KG1 (cell line): ENCODE measurements at places on chromosomes 2 and 18.

DNA sequence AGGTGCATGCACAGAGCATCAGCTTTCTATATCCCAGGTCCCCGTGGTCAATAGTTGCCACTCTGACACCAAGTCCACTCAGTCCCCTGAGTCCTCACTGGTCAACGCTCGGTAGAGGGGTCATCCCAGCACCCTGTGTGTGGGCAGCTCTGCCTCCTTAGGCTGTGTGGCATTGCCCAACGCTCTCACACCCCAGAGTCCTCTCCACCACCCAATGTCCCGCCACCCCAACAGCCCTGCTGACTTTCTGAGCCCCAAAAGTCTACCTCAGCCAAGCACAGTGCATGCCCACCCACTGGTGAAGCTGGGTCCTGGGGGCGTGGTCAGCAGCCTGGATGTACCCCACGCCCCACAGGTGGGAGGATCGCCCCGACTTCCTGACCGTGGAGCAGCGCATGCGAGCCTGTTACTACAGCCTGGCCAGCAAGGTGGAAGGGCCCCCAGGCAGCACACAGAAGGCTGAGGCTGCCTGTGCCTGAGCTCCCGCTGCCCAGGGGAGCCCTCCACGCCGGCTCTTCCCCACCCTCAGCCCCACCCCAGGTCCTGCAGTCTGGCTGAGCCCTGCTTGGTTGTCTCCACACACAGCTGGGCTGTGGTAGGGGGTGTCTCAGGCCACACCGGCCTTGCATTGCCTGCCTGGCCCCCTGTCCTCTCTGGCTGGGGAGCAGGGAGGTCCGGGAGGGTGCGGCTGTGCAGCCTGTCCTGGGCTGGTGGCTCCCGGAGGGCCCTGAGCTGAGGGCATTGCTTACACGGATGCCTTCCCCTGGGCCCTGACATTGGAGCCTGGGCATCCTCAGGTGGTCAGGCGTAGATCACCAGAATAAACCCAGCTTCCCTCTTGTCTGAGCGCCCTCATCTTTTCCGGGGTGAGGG is 25.9 kb downstream of the ZAP70 start:
- DNase-seq, result no peak

GRCh38 chr18:38923540-38923939 is 1357.9 kb upstream of the CELF4 start:
- DNase-seq, result no peak

DNA sequence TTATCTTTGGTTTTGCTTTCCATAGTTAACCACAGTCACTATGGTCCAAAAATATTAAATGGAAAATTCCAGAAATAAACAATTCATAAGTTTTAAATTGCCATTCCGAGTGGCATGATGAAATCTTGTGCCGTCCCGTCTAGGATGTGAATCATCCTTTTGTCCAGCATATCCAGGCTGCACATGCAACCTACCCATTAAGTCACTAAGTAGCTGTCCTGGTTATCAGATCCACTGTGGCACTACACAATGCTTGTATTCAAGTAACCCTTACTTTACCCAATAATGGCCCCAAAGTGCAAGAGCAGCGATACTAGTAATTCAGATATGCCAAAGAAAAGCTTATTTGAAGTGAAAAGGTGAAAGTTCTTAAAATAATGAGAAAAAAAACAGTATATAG is 10.7 kb downstream of the USP34 start:
- no peak for DNase-seq

DNA sequence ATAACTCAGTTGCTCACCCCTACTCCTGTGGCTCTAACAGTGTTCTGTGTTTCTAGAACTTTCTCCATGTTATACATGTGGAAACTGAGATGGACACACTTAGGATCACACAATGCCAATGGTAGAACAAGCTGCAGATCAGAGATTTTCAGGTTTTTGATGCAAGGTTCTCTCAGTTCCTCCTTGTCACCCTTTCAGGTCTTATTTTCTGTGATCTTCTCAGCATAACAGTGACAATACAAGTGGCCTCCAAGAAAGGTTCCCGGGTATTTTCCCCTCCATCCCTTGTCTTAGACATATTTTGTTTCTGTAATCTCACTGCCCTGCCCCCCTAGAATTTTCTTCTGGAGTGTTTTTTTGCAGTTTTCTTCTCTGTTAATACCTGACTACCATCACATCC is 6.2 kb upstream of the MGAT5 start:
- no peak for DNase-seq

GRCh38 chr2:104936527-104936926 is 82.6 kb downstream of the POU3F3 start:
- no peak for DNase-seq

DNA sequence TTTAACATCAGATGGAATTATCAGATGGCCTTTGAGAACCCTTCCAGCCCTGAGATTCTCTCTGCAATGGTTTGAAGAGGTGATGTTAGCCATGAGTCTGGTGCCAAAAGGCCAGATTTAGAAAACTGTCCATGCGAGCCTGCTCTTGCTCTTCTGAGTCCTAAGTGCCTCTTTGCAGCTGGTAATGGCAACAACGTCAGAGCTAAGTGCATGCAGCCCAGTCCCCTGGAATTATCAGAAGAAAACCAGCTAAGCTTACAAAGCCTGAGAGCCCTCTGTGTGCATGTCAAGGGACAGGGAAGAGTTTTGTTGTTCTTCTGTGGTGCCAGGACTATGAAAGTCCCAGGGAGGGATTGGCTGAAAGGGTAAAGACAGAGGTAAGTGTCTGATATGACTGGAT is 89.8 kb downstream of the LOXHD1 start:
- no peak for DNase-seq

- no peak for DNase-seq
Observed at GRCh38 chr18:23871410-23871809, 143.1 kb upstream of the TTC39C start.

DNA sequence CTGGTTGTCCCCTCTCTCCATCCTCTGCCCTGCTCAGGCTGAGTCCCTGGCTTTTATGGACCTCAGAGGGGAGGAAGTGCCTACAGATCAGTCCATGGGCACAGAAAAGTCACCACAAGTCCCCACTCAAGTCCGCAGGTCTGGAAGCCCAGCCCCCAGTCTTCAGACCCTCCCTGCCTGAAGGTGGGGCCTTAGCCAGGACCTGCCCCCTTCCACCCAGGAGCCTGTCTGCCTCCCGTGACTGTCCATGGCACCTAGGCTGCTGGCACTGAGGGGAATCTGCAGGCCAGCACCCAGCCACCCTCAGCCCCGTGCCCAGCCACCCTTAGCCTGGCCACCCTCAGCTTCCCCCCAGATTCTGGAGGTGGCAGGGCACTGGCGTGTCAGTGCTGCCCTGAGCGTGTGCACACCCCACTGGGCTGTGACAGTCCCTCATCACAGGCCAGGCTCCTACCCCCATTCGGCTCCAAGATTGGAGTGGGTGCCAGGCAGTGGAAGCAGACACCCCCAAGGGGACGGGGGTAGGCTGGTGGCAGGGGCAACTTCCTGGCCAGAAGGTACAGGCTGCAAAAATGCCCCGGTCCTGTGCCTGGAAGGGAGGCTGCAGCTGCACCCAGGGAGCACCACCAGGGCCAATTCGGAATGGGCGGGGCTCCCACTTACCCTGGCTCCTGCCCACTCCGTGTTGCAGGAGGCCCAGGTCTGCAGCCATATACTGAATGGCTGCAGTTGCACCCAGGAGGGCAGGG is 154.7 kb upstream of the RMP24 start:
- no peak for DNase-seq

- DNase-seq, result no peak
Observed at GRCh38 chr2:75099521-75099922, 99.8 kb downstream of the TACR1 start.

DNA sequence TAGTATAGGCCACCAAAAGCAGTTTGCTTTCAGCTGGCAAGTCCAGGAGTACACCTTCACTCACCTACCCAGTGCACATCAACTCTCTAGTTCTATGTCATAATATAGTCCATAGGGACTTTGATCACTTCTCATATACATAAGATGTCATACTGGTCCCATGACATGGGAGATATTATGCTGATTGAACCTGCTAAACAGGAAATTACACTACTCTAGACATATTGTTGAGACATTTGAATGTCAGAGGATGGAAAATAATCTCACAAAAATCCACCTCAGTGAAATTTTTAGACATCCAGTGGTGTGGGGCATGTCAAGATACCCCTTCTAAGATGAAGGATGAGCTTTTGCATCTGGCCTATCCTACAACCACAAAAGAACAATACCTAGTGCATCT is 322.5 kb downstream of the EN1 start:
- DNase-seq, result no peak

- DNase-seq, result no peak
Observed at GRCh38 chr2:88095022-88095421, 27.4 kb downstream of the SMYD1 start.

DNA sequence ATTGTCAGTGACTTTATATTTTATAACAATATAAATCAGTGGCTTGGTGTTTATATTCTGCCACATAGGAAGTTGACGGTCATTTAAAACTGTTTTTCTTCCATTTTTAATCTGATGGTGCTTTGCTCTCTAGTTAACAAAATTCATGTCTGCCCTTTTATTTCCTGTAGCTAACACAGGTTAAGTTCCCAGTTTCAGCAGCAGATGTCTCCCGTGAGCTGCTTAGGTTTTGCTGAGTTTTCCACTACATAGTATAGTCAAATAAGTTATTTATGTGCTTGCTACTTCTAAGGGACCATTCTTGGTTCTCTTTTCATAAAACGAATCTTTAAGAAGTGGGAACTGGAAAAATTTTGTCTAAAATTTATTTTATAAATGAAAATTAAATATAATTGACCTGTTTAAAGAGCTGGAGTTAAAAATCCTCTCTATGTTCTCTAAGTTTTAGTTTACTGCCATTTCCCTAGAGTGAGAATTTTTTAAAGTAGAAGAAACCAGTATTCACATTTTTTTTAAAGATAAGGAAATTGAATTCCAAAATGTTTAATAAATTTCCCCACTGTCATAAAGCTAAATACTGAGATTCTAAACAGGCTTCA is 20.6 kb downstream of the HTR2B start:
- peak; percentile 40 for DNase-seq

DNA sequence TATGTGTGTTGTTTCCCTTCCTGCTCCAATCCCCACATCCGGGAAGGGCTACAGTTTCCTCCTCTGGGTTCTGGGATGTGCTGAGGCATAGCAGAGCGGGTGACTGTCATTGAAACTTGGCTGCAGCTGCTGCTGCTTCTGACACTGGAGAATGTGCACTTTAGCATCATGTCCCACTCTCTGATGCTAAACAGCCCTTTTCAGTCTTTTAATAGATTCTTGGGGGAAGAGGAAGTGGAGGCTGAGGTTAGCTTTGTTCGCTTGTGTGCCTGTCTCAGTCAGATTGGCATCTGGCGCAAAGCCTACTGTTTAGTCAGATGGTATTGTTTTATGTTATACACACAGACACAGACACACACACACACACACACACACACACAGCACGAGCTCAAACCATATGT is 136.5 kb upstream of the RND3 start:
- DNase-seq, result no peak

DNA sequence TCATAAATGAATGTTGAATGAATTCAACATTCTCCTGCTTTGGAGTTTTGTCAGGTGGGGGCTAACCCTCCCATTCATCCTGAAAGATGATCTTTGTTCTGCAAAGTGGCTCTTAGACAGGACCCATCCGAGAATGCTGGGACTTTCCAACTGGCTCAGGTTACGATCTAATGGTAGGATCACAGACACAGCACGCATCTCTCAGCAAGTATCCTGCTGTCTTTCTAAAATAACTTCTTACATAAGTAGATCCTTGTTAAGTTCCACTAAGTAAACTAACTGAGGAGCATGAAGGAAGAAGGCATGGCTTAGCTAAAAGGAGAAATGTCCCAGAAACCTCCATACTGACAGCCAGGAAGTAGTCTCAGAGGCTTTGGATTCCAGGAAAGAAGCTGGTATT is 23.7 kb downstream of the CYP27A1 start:
- DNase-seq, result no peak

DNA sequence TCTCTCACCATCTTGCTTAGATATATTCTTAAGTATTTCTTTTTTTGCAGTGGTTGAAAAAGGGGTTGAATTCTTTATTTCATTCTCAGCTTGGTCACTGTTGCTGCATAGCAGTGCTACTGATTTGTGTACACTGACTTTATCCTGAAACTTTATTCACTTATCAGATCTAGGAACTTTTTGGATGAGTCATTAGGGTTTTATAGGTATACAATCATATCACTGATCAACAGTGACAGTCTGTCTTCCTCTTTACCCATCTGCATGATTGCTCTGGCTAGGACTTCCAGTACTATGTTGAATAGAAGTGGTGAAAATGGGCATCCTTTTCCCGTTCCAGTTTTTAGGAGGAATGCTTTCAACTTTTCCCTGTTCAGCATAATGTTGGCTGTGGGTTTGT is 6.5 kb downstream of the STARD6 start:
- DNase-seq, result no peak

- DNase-seq, result peak; percentile 49
Observed at GRCh38 chr2:168469281-168469988, 13.4 kb downstream of the CERS6 start.
